ENCODE measurements at places on chromosomes 2 and 18. TPM values are rescaled to one million over a fixed set of nuclear protein-coding genes. Genes with fewer than 3 reads are reported as not detected.

LYG2 gene
- total RNA-seq: not detected

CTAGE1 gene
- total RNA-seq: 0.07 TPM

AP1S3 gene
- total RNA-seq: 18.6 TPM

CNDP1 gene
- not detected for total RNA-seq

ALLC gene
- not detected for total RNA-seq

G6PC2 gene
- not detected for total RNA-seq

CNTNAP5 gene
- total RNA-seq: not detected

CRYBA2 gene
- total RNA-seq: not detected

ZNF532 gene
- total RNA-seq: 57.8 TPM

HOXD1 gene
- total RNA-seq: not detected

ST6GAL2 gene
- 0.07 TPM for total RNA-seq

CMPK2 gene
- total RNA-seq: 0.36 TPM

DSG4 gene
- not detected for total RNA-seq

ERICH2 gene
- 0.76 TPM for total RNA-seq

CPO gene
- total RNA-seq: not detected

KRTCAP3 gene
- 0.39 TPM for total RNA-seq

AAMP gene
- total RNA-seq: 111 TPM

GFPT1 gene
- total RNA-seq: 92.2 TPM

KLHL14 gene
- total RNA-seq: not detected

ZNF236 gene
- 10.4 TPM for total RNA-seq

GBX2 gene
- 0.13 TPM for total RNA-seq

KYNU gene
- 0.20 TPM for total RNA-seq

CHRNG gene
- not detected for total RNA-seq

MOGAT1 gene
- not detected for total RNA-seq

CPLX4 gene
- total RNA-seq: not detected

CCBE1 gene
- total RNA-seq: 48.7 TPM

Data from smooth muscle cell of the pulmonary artery (primary cell).